NCI-H2171 treated with DMSO at 0.1 percent for 48 hours (cell line): ENCODE measurements at places on chromosomes 11 and 22.
A peak's percentile ranks its signal among the peaks of the same experiment; 100 is the strongest.

GRCh38 chr11:57778318-57779037 lies 16.9 kb downstream of the CTNND1 start:
- peak; percentile 27 for DNase-seq

DNA sequence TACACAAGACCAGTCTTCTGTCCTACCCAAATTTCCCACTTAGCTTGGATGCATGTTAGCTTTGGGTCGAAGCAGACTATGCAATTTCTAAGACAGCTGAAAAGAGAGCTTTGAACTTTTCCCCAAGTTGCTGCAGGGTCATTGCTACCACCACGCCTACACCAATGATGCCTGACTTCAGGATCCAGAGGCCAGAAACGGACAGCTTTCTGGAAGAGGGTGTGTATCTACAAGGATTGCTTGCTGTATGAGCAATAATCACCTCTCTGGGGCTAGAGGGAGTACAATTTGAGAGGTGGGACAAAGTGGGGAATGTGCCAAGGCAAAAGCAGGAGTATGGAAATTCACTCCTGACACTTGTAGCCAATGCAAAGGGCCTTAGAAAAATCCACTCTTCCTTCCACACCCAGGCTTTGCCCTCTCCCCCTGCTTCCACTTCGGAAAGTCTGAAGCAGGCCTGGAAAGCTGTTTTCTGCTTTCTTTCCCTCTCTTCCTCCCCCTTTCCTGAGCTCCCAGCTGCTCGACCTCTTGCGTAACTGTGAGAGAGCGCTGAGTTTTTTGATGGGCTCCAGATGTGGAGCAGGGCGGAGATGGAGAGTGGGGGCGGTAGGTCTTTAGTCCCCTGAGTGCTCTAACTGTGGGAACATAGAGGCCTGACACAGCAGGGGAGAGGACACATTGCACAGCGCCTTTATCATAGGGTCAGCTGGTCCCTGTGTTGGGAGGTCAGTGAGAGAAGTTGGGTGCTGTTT lies 2.1 kb upstream of the PHLDB1 start:
- peak; percentile 28 for DNase-seq

- DNase-seq: no peak
These were observed 123.9 kb upstream of the NARS2 start for GRCh38 chr11:78698612-78699011.

GRCh38 chr11:128098781-128099180 lies 488.6 kb downstream of the ETS1 start:
- no peak for DNase-seq

- DNase-seq: no peak
These were observed 68.8 kb downstream of the SNX19 start for GRCh38 chr11:130847517-130847916.

DNA sequence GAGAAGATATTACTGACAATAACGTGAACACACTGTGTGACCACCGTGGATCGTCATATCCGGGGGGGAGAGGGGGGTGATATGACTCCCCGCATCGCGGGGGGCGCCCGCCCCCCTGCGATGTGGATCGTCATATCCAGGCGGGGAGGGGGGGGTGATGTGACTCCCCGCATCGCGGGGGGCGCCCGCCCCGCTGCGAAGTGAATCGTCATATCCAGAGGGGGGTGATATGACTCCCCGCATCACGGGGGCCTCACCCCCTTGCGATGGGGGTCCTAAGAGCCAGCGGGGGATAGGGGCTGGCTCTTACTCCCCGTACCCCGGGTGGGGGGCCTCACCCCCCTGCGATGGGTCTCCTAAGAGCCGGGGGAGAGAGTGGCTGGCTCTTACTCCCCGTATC lies 19.9 kb downstream of the UNC93B1 start:
- no peak for DNase-seq

- no peak for DNase-seq
These were observed 635.5 kb upstream of the CCDC90B start for GRCh38 chr11:83921447-83922192.

GRCh38 chr11:12166299-12167060 lies 56.1 kb downstream of the MICAL2 start:
- no peak for DNase-seq

GRCh38 chr11:47524291-47524874 lies 28.5 kb downstream of the CELF1 start:
- DNase-seq: peak; percentile 85

DNA sequence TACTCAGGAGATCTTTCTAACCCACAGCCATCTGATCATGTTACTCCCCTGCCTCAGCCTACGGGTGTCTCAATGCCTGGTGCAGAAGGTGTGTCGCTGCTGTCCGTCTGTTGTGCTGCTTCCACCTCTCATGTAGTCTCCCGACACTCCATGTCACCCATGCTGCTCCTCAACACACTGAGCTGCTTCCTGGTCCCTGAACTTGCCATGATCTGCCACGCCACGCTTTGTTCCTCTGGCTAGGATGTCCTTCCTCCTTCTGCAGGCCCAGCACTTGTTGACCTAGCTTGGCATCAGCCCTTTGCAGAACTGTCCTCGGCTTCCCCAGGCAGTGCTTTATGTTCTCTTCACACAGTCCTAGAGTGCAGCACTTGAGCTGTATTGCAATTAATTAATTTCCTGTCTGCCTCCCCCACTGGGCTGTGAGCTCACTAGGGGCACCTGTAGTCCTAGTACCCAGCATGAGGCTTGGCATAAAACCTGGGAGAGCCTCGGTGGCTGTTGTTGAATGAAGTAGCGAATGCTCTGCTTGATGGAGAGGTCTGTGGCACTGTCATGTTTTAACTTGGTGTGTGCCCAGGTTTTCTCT lies 9.5 kb downstream of the GTPBP1 start:
- no peak for DNase-seq

- no peak for DNase-seq
These were observed 706 bp downstream of the DCPS start for GRCh38 chr11:126304457-126305075.

GRCh38 chr22:18057568-18058209 lies 20.1 kb upstream of the PEX26 start:
- DNase-seq: no peak
